Activated naive CD8-positive, alpha-beta T cell treated with anti-CD3 and anti-CD28 coated beads for 36 hours (primary cell): ENCODE measurements at places on chromosomes 16 and 17.

DNA sequence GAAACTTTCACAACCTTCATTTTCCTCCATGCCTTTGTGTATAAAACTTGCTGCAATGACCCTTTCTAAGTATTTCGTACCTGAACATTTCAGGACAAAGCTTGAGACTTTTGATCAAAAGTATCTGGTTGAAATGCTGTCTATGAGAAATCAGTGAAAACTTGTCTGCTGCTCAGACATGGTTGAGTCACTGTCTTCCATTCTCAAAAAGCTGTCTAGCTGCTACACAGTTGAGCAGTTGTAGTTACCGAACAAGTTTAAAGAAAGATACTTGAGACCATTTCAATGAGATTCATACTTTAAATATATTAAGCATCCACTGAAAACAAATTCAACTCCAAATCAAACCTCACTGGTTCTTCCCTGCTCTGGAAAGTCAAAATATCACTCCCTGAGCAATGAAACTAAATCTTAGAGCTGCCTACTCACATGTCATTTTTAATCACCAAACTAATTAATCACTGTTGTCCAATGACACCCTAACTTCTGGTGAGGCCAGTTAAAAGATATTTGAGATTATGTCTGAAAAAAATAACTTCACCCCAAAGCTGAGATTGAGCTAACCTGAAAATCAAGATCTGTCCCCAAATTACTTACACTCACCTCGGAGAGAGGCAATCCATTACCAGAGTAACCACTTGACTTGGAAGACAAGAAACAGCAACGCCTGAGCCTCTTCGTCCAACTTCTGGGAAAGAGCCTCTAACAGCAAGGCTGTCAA, 488 bp downstream of the TMEM100 start:
- DNase-seq: no peak

DNA sequence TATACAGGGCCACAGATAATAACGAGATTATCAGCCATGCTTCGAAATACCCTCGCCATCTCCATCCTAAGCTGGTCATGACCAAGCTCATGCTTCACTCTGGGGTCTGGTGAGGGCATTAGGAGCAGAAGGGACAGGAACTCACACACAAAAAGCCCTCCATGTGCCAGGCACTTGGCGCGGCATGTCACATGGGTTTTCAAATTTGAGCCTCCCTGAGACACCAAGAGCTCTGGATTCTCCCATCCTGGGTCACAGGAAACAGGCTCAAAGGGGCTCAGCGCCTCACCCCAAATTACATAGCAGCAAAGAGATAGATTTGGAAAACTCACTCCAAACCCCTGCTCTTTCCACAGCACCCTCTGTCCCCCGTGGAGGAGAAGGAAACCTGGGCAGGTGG, 239.5 kb downstream of the GSG1L start:
- DNase-seq: no peak

DNA sequence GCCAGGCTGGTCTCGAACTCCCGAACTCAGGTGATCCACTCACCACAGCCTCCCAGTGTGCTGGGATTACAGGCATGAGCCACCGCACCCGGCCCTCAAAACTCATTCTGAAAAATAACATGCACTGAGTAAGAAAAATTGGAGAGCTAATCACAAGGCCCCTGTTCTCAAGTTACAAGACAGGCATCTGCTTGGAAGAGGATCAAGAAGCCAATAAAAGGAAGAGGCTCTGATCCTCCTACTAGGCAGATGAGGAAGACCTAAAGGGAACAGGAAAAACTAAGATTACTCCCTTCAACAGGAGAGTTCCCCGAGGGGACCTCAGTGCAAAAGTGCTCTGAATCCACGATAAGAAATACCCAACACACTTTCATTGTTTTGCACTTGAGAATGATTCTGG, 18.4 kb downstream of the BLMH start:
- no peak for DNase-seq

DNA sequence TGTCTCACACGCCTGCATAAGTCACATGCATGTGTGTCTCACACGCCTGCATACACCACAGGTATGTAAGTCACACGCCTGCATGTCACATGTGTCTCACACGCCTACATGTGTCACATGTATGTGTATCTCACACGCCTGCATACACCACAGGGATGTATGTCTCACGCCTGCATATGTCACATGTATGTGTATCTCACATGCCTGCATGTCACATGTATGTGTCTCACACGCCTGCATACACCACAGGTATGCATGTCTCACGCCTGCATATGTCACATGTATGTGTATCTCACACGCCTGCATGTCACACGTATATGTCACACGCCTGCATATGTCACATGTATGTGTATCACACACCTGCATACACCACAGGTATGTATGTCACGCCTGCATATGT, 13.8 kb upstream of the CDH15 start:
- DNase-seq: no peak

- no peak for DNase-seq
These were observed 1.5 kb upstream of the PHKG2 start for GRCh38 chr16:30746638-30747175.

DNA sequence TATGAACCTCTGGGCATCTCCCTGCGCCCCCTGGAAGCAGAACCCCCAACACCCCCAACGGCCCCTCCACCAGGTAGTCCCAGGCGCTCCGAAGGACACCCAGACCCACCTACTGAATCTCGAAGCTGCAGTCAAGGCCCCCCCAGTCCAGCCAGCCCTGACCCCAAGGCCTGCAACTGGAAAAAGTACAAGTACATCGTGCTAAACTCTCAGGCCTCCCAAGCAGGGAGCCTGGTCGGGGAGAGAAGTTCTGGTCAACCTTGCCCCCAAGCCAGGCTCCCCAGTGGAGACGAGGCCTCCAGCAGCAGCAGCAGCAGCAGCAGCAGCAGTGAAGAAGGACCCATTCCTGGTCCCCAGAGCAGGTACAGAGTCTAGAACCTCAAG, 1.5 kb downstream of the BCL6B start:
- no peak for DNase-seq

DNA sequence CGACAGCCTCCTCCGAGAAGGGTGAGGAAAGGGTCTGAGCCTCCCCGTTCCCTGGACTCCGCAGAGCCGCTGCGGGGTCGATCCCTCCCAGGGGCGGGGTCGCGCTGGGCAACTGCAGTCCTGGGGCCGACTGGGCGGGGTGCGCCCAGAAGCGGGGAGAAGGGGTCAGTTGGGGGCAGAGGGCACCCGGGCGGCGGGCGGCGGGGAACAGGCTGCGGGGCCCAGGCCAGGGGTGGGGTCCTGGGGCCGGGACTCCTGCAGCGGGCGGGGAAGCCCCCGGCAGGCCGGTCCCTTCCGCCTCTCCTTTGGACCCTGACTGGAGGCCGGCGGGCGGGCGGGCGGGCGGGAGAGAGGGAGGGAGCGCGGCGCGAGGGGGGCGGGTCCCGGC, 352 bp downstream of the GGNBP2 start:
- no peak for DNase-seq

GRCh38 chr17:19991252-19991885, 13.7 kb upstream of the AKAP10 start:
- DNase-seq: no peak

- DNase-seq: no peak
These were observed 55.6 kb upstream of the GNG13 start for GRCh38 chr16:856101-856500.

DNA sequence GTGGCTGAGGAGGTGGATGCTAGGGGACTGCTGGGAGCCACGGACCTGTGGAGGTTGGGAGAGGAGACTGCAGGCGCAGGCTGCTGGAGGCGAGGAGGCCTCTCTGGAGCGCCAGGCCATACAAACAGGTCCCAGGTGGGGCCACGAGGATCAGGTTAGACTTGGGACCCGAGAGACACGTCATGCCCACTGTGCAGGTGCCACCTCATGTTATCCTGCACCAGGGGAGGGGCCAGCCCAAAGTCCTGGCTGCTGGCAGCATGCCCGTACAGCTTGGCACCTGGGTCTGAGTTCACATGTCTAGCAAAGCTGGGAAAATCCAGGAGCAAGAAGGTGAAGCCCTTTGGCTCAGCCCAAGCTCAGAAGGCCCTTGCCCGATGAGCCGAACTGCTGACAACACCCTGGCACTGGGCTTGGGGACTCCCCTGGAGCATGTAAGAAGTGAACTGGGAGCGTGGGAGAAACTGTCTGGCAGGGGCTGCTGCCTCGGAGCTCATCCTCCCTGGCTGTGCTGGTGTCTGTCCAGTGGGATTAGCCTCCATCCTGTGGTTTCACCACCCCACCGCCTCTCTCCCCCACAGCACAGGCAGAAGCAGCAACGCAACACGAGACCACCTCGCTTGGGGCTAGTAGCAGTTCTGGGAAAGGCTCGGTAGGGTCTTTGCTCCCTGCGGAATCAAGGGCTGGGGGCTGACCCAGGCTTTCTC, 5.3 kb downstream of the ARHGDIA start:
- no peak for DNase-seq

- DNase-seq: peak; percentile 65
These were observed 13.0 kb downstream of the ENGASE start for GRCh38 chr17:79087428-79088143.

- no peak for DNase-seq
These were observed 9.6 kb downstream of the CA10 start for GRCh38 chr17:52148969-52149351.

- no peak for DNase-seq
These were observed 462.6 kb upstream of the MAF start for GRCh38 chr16:80063031-80063712.

- DNase-seq: no peak
These were observed 15.5 kb upstream of the RBFOX3 start for GRCh38 chr17:79626156-79626890.

DNA sequence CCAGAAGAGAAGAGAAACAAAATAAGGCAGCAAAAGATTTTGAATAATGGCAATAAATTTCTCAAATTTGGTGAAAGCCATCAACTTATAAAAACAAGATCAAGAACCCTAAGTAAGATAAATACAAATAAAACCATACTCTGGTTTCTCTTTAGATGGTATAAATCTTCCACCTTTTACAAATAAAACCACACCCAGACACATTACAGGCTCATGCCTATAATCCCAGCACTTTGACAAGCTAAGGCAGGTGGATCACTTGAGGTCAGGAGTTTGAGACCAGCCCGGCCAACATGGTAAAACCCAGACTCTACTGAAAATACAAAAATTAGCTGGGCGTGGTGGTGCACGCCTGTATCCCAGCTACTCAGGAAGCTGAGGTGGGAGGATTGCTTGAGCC, 43.8 kb downstream of the TTLL6 start:
- DNase-seq: no peak

DNA sequence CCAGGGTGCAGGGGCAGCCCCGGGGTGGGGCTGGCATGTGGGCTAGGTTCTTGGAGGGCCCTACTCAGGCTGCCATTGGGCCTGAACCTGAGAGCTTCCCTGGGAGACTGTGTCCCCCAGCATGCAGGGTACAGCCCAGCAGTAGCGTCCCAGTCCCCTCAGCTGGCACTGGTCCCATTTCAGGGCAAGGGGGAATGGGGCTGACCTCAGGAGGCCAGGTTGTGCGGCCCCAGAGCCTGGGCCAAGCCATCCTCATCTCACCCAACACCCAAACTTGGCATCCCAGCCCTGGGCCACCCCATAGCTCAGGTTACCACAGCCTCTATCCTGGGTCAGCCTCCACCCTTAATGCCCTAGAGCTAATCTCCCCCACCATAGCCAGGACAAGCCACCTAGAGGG, 6.3 kb downstream of the PLXDC1 start:
- DNase-seq: no peak

- DNase-seq: no peak
These were observed 48.0 kb downstream of the SF3B3 start for GRCh38 chr16:70571623-70572022.

- DNase-seq: no peak
These were observed 174.2 kb downstream of the TANC2 start for GRCh38 chr17:63140255-63140654.

- DNase-seq: peak; percentile 38
These were observed 772 bp upstream of the SAMD14 start for GRCh38 chr17:50130559-50131305.

DNA sequence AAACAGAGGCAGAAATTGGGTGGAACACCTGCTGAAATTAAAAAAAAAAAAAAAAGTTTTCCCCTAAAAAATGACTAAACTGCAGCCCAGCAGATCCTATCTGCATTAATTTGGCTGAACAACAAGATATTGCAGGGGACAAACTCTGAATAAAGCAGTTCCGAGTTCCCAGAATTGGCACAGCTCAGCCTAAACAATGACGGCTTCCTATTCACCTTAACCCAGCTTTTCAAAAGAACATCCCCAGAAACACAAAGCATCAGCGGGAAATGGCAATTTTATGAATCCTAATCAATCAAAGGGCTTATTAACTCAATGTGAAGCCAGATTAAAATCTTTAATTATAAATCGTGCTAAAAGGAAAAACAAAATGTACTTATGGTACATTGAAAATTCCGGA, 497.8 kb upstream of the ZFHX3 start:
- DNase-seq: no peak

- no peak for DNase-seq
These were observed 216.6 kb upstream of the CPHXL start for GRCh38 chr16:75942936-75943335.

- no peak for DNase-seq
These were observed 31.9 kb downstream of the CDK5R1 start for GRCh38 chr17:32518646-32519227.

- DNase-seq: no peak
These were observed 207.9 kb upstream of the RBFOX1 start for GRCh38 chr16:7124701-7125100.

GRCh38 chr17:2055292-2056205, 646 bp downstream of the HIC1 start:
- DNase-seq: peak; percentile 60

DNA sequence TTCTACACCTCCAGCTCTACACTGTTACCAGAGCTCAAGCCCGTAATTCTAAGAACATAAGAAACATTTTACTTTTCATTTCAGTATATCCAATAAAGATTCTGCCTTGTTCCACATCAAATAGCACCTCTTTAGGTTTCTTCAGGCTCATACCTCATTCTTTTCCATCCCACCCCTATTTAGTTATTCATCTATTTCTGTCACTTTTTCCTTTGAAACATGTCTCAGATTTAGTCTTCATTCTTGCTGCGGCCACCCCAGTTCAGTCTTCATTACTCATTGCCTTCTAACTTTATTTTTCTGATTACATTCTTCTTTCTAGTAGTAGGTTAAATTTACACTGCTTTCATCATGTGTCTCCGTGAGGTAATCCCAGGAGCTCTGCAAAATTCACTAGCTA, 33.5 kb downstream of the PPM1E start:
- DNase-seq: peak; percentile 7

- DNase-seq: no peak
These were observed 68.9 kb downstream of the JPH3 start for GRCh38 chr16:87671221-87671620.

GRCh38 chr17:17868641-17869522, 32.1 kb upstream of the SREBF1 start:
- no peak for DNase-seq
